ENCODE measurements at places on chromosomes 1 and 21. TPM values are rescaled to one million over a fixed set of nuclear protein-coding genes. Genes with fewer than 3 reads are reported as not detected.

Gene GIPC2
- 1.1 TPM for total RNA-seq

Gene AADACL3
- not detected for total RNA-seq

Gene OLFM3
- total RNA-seq = 1.1 TPM

Gene PHTF1
- total RNA-seq = 22.7 TPM

Gene PGLYRP3
- not detected for total RNA-seq

Gene UTS2
- not detected for total RNA-seq

Gene FAM229A
- total RNA-seq = 5.4 TPM

Gene C8B
- total RNA-seq = not detected

Gene NHLH1
- not detected for total RNA-seq

Gene TRIM46
- total RNA-seq = 0.36 TPM

Gene ADAMTS1
- total RNA-seq = 68.1 TPM

Gene AMY2A
- total RNA-seq = not detected

Gene CDCA8
- not detected for total RNA-seq

Gene TRAPPC3
- 108 TPM for total RNA-seq

Gene CFAP45
- total RNA-seq = 0.81 TPM

Gene BSND
- not detected for total RNA-seq

Gene WNT9A
- total RNA-seq = 6.4 TPM

Gene NBPF6
- total RNA-seq = not detected

Gene NMNAT2
- 5.5 TPM for total RNA-seq

Gene VWA5B1
- total RNA-seq = not detected

Gene TMPRSS3
- total RNA-seq = not detected

Gene C1orf210
- not detected for total RNA-seq

Gene HOOK1
- total RNA-seq = not detected

Gene KCNJ9
- total RNA-seq = under 0.01 TPM

Gene CACNA1S
- total RNA-seq = not detected

Gene CD1B
- total RNA-seq = not detected

Gene HEYL
- total RNA-seq = 1.6 TPM

Gene TFF2
- not detected for total RNA-seq

Gene PRAMEF12
- not detected for total RNA-seq

Gene IBA57
- total RNA-seq = 2.9 TPM

Gene PHF13
- 19.4 TPM for total RNA-seq

Gene OPTC
- total RNA-seq = not detected

Gene KRTAP19-3
- total RNA-seq = not detected

Gene KRTAP11-1
- total RNA-seq = not detected

Gene LIN28A
- not detected for total RNA-seq

Gene RORC
- 0.71 TPM for total RNA-seq

Measured in sigmoid colon (tissue), 7 donors.